ENCODE measurements at places on chromosomes 16 and 17.

DNA sequence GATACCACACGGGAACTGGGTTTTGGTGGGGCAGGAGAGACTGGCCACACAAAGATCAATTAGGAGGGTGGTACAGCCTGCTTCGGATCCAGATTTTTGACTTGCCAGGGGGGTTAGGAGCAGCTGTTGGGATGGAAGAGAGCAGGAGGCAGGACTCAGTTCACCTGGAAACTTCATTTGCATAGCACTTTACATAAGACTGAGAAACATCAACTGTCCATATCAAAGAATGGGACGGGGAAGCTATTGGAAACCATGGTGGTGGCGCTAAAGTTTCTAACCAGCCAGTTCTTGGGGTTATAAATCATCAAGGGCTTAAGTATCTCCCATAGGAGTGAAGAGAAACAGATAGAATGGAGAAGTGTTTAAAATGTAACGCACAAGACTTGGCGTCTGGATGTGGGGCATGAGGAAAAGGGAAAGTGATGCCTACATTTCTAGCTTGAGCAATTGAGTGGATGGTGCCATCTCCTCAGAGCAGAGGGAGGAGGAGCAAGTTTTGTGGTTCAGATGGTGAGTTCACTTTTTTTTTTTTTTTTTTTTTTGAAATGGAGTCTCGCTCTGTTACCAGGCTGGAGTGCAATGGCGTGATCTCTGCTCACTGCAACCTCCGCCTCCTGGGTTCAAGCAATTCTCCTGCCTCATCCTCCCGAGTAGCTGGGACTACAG is 6.4 kb upstream of the SRCAP start:
- DNase-seq: no peak

DNA sequence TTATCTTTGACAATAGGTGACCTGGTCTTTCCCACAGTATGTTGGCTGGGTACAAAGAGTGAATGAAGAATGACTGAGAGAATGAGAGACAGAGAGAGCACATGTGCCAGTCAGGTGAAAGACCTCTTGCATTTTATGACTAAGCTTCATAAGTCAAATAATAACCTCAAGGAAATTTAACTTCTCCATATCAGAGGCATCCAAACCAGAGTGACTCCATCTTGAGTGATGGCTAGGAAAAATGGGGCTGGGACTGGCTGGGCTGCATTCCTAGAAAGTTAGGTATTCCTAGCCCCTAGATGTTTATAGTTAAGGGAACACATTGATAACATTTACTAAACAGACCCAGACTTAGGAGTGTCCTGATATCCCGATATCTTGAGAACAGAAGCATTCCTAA is 3.9 kb upstream of the RBL2 start:
- no peak for DNase-seq

DNA sequence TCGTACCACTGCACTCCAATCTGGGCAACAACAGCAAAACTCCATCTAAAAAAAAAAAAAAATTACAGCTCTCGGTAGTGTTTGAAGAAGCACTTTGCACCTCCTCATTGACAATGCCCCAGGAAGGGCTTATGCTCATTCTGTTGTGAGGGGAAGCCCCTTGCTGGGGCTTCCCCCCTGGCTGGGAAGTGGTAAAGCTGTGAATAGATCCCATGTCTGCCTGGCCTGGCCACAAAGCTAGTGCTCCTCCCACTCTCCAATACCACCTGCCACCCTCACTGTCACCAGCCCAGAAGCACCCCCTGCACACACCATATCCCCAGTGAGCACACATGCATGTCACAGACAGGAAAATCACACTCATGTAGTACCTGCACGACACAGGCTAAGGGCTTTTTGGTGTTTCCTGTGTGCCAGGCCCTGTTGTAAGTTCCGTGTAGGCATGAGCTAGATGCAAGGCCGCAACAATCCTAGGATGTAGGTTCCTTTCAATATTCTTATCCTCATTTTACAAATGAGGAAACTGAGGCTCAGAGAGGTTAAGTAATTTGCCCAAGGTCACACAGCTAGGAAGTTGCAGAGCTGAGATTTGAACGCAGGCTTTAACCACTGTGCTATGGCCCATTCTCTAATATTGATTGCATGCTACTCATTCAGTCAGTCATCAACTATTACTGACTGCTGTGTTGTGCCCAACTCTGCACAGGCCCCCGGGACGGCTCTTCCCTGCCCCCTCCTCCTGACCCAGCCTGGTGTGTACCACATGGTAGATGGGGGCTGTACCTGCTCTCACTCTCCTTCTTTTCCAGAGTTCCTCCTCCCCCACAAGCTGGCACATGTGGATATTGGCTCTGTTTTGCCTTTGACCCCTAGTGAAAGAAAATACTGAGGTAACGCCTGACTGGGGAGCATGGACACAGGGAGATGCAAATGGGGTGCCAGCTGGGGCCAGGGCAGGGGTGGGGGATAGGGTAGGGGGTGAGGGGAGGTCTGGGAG is 11.9 kb upstream of the COL1A1 start:
- DNase-seq: no peak

GRCh38 chr16:77491091-77491490 is 56.3 kb upstream of the ADAMTS18 start:
- DNase-seq: no peak

All from HS-5 (cell line).